ENCODE measurements at places on chromosomes 4 and X.

DNA sequence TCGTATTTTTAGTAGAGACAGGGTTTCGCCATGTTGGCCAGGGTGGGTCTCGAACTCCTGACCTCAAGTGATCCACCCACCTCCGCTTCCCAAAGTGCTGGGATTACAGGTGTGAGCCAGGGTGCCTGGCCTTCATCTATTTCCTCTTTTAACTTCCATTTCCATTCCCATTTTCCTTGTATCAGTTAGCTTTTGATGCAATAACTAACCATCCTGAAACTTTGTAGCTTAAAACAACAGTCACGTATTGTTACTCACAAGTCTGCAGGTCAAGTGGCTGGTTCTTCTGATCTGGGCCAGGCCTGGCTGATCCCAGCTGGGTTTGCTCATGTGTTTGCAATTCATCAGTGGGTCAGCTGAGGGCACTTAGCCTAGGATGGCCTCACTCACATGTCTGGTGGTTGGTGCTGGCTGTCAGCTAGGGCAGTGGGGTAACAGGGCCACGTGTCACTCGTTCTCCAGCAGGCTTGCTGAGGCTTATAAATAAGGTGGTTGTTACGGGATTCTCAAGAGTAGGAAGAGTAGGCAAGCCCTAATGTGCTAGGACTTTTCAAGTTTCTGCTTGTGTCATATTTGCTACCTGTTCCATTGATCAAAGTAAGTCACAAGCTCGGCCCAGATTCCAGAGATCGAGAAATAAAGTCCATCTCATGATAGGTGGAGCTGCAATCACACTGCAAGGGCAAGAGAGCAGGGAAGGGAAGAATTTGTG is 88.2 kb downstream of the SOWAHB start:
- DNase-seq: peak; percentile 64

GRCh38 chrX:31384471-31384870 is 312.6 kb upstream of the FTHL17 start:
- no peak for DNase-seq

GRCh38 chr4:931194-931959 is 739 bp downstream of the GAK start:
- DNase-seq: no peak

DNA sequence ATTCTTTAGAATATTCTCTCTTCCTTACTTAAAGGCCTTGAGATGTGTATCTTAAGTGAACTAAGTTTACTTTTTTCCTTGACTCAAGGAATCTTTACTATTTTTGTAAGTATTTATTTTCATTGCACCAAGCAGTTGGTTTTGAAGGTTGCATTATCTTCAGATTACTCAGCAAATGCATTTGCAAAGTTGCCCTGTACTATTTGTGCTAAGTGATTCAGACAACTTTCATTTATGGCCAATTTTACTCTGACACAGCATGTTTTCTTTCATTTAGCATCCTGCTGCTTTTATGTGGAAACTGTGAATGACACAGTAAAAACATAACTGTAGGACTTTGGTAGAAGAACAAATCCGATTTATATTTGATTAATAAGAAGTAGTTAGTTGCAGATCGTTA is 191.0 kb downstream of the CCSER1 start:
- DNase-seq: no peak

DNA sequence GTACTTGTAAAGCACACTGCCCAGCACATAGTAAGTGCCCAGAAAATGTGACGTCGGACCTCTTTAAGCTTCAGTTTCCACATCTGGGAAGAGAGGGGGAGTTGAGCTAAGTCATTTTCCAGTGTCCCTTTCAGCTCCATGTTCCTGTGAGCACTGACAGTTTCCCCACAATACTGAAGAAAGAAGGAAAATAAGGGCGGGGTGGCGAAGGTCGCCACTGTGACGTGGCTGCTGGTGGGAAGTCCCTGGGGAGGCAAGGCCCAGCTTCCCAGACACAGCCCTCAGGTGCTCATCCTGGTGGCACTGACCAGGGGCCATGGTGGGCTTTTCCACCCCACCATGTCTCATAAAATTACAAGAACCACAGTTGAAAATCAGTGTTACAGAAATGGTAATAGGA is 121.8 kb downstream of the PTTG2 start:
- DNase-seq: no peak

- no peak for DNase-seq
These were observed 639.8 kb upstream of the DIPK2B start for GRCh38 chrX:45840411-45840950.

DNA sequence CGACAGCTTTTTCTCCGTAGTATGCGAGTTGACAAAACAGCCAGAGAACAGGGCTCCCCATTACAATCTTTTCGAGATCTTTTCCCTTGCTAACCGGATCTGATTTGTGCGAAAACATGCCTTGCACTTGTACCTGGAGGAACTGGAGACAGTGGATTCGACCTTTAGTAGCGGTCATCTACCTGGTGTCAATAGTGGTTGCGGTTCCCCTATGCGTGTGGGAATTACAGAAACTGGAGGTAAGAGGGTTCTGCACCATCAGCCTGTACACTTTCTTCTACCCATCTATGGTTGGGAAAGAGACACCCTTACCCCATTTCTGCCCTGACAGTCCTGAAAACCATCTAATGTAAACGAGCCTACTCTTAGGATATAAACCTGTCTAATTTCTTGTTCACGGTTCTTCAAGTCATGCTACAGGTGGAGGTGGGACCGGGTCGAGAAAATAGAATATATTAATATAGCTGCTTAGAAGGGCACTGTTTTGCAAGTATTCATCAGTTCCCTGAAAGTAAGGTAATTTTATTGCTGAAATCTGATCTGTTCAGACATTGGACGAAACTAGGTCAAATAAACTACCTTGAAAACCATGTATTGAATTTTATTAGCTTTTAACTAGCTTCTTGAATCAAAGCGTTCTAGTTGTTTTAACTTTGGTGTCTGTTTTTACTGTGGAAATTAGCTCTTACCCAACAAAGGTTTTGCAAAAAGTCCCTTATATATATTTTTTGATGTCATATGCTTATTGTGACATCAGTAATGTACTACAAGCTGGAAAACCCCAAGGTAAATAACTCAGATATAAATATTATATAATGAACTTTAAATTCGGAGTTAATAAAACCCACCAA is 869 bp downstream of the TMEM184C start:
- no peak for DNase-seq
